IMR-90 (cell line): ENCODE measurements at places on chromosomes 2 and 18. TPM values are rescaled to one million over a fixed set of nuclear protein-coding genes. Genes with fewer than 3 reads are reported as not detected.

IL1R1 gene
- total RNA-seq = 6.5 and 8.1 TPM in 2 replicates

GRHL1 gene
- total RNA-seq = 0.18 and 0.56 TPM in 2 replicates

DNA sequence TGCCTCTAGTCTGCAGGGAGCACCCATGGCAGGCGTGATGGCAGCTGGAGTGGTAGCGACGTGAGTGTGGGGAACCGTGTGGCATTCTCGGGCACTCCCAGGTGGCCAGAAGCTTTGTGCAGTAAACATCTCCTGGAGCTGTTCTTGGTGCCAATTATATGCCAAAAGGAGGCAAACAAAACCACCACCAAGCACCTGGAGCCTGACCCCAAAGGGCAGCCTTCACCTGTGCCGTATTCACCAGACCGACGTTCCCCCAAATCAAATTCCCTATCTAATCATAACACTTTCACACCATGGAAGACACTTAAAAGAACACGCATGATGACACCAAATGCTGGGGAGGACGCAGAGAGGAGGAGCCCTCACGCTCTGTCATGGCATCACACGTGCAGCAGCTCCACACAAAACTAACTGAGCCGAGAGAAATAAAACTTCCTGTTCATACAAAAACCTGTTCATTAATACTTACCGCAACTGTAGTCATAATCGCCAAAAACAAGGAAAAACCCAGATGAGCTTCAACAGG, 123.6 kb downstream of the EIPR1 start:
- no peak overlapping the region for H3K4me3 ChIP-seq
- H3K4me1 ChIP-seq = no peaks in the 10 kb centered on the region; the same call in 1 of the 2 replicates
- peaks cover 6% of the 10 kb centered on the region; the same call in 1 of the 2 replicates for H3K36me3 ChIP-seq
- no peaks in the 10 kb centered on the region for H3K27me3 ChIP-seq

DNA sequence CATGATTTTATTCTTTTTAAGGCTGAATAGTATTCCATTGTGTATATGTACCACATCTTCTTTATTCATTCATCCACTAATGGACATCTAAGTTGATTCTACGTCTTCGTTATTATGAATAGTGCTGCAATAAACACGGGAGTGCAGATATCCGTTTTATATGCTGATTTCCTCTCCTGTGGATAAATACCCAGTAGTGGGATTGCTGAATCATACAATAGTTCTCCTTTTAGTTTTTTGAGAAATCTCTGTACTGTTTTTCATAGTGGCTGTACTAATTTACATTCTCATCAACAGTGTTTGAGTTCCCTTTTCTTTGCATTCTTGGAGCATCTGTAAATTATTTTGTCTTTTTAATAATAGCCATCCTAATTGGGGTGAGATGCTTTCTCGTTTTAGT, 114.5 kb downstream of the RGPD3 start:
- no peak for DNase-seq
- no peaks in the 10 kb centered on the region for H3K27me3 ChIP-seq
- no peak overlapping the region for H3K27ac ChIP-seq
- H3K36me3 ChIP-seq = no peaks in the 10 kb centered on the region

GRCh38 chr2:211367711-211368110, 811.3 kb downstream of the CPS1 start:
- no peak for DNase-seq
- no peaks in the 10 kb centered on the region for H3K36me3 ChIP-seq
- no peak overlapping the region for H3K27ac ChIP-seq
- H3K27me3 ChIP-seq = no peaks in the 10 kb centered on the region
